Cortex of kidney (tissue), 1 donor: ENCODE measurements at places on chromosomes 4 and X.

DNA sequence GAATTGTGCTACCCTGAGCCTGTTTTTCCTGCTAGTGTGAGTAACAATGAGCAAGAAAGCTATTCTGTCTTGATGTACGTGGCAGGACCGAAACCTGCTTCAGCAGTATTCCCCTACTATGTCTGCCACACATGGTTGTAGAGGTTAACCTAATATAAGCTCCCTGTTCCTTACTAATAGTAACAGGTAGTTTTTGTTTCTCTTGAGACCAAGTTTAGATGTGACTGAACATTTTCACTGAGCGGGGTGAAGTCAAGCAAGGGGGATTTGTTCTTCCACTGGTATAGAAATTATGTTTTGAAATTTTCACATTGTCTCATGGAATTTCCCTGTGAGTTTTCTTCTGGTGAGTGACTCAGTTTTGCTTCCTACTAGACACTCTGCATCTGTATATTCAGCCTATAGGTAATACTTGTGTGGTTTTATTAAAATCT lies 37.3 kb downstream of the RRAGB start:
- DNase-seq = no peak

GRCh38 chrX:41391606-41392005 lies 55.5 kb upstream of the NYX start:
- DNase-seq = no peak

- DNase-seq = no peak
Observed at GRCh38 chrX:74295101-74295500, 8.9 kb upstream of the ZCCHC13 start.

GRCh38 chrX:153947009-153947769 lies 2.7 kb upstream of the RENBP start:
- DNase-seq = no peak

- no peak for DNase-seq
Observed at GRCh38 chrX:135931644-135932487, 38.4 kb downstream of the SAGE1 start.

- DNase-seq = no peak
Observed at GRCh38 chr4:79050541-79050880, 111.3 kb upstream of the PAQR3 start.
